SK-N-SH (cell line): ENCODE measurements at places on chromosomes 13 and 19.

DNA sequence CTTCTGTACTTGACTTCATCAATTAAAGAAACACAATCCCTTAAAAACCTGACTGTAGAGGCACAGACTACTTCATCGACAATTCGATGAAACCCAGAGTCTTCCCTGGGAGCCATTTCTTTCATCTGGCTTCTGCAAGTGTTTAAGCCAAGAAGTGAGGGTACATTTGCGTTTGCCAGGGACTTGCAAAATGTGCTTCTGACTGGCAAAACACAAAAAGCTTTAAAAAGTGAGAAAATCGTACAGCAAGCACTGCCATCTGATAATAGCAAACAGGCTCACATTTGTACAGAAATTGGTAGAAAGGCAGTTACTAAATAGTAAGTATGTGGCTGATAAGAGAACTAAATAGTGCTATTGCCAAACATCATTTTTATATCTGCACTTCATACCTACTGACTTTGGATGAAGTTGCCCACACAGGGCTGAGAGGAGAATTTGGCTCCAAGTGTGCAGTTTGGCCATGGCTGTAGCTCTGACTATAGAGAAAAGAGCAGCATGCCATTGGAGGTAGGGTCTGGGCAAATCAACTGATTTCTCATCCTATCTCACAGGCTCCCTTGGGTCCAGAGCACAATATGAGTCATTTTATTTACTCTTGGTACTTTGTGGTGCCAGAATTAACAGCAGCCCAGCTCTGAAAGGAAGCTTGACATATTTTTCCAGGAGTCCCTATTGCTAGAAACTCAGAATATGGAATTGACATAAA lies 358.1 kb downstream of the OXGR1 start:
- no peak for DNase-seq

GRCh38 chr19:48616041-48616436 lies 1.2 kb upstream of the FAM83E start:
- no peak for DNase-seq

GRCh38 chr19:30743011-30743410 lies 370.8 kb downstream of the ZNF536 start:
- peak; percentile 46 for DNase-seq

- peak; percentile 3 for DNase-seq
Observed at GRCh38 chr13:38970380-38971051, 20.1 kb downstream of the STOML3 start.

GRCh38 chr19:44841231-44841630 lies 4.9 kb upstream of the NECTIN2 start:
- DNase-seq: no peak

DNA sequence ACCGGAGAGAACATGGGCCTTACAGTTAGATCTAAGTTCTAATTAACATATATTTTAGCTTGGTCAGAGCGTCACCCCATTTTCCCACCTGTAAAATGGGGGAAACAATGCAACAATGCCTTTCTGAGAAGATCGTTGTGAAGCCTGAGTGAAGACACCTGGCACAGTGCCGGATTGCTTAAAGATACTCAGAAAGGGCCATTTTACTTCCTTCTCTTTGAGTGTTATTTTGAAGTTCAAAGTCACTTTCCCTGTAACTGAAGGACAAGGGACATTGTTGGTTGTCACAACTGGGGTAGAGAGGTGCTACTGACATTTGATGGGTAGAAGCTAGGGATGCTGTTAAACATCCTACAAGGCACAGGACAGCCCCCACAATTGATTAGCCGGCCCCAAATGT lies 28.1 kb downstream of the HSPH1 start:
- DNase-seq: no peak

GRCh38 chr13:110503037-110503901 lies 58.3 kb downstream of the RAB20 start:
- DNase-seq: no peak

GRCh38 chr19:36047835-36048234 lies 6.2 kb downstream of the THAP8 start:
- no peak for DNase-seq

DNA sequence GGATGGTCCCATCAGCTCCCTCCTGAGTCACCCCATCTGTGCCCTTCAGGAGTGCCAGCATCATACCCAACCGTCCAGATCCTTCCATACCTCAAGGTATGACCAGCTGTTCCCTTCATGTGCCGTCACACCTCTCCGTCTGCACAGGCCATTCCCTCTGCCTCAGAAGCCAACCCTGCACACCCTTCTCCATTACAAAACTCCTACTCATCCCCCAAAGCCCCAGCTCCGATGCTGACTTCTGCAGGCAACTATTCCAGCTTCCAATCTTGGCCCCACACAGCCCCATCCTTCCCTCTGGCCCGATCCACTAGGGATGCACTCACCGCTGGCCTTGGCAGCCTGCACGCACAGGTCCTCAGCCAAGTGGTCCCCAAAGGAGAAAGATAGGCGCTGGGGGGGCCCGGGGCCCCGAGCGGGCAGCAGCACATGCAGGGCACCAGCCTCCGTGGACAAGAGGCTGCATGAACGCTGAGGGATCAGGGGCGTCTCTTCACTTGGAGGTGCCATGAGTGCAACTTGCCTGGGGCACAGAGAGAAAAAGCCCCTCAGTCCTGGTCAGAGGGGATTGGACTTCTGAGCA lies 3.8 kb downstream of the JAK3 start:
- no peak for DNase-seq

GRCh38 chr13:80133631-80134261 lies 207.2 kb downstream of the SPRY2 start:
- no peak for DNase-seq

DNA sequence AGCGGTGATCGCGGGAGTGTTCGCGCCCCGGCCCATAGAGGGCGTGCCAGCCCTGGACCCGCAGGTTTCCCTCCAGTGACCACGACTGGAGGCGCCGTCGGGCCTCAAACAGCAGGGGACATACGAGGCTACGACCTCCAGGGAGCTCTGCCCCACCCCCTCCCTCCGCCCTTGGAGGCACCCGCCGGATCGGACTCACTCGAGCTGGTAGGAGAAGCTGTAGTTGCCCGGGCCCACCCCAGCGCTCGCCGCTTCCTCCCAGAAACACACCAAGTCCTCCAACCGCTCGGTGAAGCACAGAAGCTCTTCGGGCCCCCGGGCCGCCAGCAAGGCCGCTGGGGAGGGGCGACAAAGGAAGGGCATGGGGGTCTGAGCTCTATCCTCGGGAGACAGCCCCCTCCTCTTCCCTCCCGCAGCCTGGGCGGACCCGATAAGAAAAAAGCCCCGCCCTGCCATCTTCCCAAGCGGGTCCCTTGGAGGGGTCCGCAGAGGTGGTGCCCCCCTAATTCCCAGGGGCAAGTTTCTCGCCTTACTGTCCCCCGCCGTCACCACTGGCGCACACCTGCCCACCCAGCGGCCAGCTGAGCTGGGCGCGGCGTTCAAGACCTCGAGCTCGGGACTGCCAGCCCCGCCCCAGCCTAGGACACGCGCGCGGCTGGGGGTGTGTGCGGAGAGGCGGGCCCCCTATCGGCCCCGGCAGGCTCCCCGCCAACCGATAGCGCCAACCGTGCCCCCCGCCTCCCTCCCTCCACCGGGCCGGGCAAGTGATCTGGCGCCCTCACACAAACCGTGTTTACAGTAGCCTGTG lies 1.0 kb downstream of the EPOR start:
- DNase-seq: peak; percentile 74

DNA sequence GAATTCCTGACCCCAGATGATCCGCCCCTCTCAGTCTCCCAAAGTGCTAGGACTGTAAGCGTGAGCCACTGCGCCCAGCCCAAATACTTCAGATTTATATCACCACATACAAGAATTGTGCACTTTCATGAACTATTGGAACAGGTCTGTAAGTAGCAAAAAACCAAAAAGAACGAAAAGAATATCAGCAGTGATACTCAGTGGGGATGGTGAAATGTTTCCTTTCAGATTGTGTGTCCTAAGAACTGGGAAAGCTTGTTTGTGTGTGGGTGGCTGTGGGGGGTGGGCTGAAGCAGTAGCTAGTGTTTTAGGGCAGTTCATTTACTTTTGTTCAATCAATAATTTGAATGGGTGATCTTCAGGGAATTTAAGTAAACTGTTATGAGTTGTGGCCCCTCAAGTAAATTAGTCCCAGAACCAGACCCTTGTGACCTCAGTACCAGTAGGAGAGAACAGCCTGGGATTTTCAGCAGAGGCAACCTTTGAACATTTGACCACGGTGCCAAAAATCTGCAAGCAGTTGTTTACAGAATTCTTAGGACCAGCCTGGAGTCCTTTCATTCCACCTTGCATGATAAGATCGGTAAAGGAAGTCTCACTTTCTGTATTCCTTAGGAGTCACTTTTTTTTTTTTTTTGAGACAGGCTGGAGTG lies 106.6 kb downstream of the LRCH1 start:
- no peak for DNase-seq

DNA sequence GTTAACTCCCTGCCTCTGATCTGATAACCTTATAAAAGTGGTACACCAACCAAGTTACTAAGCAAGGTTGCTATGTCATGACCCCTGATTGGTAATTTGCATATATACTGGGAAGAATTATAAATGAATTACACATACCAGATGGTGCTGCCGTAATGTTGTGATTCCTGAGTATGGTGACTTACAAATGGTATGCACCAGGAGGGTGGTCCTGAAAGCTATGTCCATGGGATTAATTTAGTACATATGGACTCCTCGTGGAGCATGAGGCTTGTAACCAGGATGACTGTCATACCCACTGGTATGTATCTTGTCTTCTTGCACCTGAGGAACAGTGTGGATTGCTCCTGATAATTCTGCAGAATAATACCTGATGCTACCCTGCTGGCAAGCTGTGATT lies 240.6 kb downstream of the GPC6 start:
- DNase-seq: no peak

GRCh38 chr19:42303101-42303464 lies 659 bp upstream of the PAFAH1B3 start:
- DNase-seq: peak; percentile 25

- DNase-seq: no peak
Observed at GRCh38 chr13:73578251-73578875, 519.6 kb downstream of the KLF5 start.

- DNase-seq: peak; percentile 99
Observed at GRCh38 chr19:7862413-7862951, 11.7 kb downstream of the PRR36 start.

DNA sequence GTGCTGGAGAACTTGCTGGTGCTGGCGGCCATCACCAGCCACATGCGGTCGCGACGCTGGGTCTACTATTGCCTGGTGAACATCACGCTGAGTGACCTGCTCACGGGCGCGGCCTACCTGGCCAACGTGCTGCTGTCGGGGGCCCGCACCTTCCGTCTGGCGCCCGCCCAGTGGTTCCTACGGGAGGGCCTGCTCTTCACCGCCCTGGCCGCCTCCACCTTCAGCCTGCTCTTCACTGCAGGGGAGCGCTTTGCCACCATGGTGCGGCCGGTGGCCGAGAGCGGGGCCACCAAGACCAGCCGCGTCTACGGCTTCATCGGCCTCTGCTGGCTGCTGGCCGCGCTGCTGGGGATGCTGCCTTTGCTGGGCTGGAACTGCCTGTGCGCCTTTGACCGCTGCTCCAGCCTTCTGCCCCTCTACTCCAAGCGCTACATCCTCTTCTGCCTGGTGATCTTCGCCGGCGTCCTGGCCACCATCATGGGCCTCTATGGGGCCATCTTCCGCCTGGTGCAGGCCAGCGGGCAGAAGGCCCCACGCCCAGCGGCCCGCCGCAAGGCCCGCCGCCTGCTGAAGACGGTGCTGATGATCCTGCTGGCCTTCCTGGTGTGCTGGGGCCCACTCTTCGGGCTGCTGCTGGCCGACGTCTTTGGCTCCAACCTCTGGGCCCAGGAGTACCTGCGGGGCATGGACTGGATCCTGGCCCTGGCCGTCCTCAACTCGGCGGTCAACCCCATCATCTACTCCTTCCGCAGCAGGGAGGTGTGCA lies 587 bp downstream of the S1PR4 start:
- DNase-seq: no peak
